ENCODE measurements at places on chromosomes 11 and 22.

DNA sequence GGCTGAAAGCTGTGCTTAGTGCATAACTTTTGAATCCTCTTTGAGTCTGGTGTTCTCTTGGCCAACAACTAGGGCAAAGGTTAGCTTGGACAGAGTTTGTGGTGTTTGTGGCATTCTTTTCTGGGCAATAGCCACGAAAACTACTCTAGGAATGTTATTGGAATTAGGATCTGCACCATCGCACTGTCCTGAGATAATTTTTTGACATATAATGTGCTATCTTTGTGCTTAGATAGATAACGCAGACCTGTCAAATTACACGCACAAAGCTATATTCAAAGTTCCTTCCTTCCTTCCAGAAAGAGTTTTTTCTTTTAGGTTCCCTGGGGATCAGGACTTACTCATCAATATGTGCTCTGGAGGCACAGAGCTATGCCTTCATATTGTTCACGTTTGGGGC is 166.8 kb upstream of the MTMR2 start:
- no peak for DNase-seq

DNA sequence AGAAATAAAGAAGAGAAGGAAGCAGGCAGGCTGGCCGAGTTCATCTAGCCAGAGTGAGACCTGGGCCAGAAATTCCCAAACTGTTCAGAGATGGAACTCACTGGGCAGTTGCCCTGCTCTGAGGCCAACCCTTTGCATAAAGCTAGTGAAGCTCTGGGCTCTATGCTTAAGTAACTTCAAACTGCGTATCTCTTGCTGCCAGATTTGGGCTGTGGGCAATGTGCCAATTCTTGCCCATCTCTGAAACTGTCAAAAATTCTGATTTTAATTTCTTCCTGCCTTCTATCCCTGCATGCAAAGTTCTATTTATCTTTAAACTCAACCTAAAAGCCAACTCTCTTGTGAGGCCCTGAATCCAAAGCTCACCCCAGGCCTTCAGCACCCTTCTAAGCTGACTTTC is 36.2 kb upstream of the HEPHL1 start:
- no peak for DNase-seq

DNA sequence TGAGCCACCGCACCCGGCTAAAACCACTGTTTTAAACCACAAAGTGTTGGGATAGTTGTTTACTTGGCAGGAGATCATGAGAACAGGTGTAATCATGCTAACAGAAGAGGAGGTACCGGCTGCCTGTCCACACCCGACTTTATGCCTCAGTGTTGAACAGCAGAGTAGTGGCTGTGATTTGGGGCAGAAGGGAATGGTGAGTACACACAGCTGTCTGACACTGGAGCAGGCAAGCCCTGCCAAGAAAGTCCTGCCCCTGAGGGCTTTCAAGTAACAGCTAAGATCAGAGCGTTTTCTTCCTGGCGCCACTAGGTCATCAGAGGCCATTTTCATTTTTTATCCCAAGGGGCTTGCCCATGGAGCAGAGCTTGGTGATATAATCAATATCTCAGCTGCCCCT is 8.1 kb downstream of the CDKN1C start:
- DNase-seq, result no peak

DNA sequence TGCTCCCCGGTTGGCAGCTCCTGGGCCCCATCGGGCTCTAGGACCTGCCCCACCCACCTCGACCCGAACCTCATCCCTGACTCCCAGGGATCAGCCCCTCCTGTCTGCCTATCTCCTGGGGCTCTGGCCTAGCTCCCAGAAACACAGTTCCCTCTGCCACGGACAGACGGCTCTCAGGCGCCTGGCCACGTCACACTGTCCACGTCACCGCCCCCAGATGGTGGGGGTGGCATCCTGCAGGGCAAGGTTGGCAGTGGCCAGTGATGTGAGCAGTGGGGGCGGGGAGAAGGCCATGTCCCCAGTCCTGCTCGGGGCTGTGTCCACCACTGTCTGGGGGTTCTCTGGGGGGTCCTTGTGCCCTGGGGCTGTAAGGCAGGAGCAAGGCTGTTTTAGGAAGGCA is 29.2 kb downstream of the SYT7 start:
- peak; percentile 82 for DNase-seq

- no peak for DNase-seq
Observed at GRCh38 chr11:5266609-5267008, 3.1 kb downstream of the HBE1 start.

DNA sequence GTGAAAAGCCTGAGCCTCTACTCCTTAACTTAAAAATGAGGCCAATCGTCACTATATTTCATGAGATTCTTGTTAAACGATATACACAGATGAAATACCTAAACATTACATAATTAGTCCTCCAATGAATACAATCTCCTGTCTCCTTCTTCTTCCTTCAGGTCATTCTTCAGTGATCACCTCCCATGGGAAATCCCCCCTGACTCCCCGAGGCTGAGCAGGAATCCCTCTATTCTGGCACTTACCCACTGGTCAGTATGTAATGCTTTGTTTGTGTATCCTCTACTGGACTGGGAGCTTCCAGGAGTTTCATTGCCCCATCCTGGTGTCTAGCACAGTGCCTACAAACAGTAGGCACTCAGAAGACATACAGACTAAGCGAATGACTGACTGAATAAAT is 52.3 kb downstream of the RAB38 start:
- no peak for DNase-seq

DNA sequence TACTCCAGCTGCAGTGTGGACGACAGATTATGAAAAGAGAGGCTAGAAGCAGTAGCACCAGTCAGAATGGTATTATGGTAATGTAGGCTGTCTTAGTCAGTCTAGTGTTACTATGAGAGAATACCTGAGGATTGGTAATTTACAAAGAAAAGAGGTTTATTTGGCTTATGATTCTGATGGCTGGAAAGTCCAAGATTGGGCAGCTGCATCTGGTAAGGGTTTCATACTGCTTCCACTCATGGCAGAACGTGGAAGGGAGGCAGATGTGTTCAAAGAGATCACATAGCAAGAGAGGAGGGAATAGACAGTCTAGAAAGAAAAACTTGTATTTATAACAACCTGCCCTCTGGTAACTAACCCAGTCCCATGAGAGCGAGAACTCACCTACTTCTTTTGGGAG is 77.3 kb upstream of the NAV2 start:
- DNase-seq, result no peak

DNA sequence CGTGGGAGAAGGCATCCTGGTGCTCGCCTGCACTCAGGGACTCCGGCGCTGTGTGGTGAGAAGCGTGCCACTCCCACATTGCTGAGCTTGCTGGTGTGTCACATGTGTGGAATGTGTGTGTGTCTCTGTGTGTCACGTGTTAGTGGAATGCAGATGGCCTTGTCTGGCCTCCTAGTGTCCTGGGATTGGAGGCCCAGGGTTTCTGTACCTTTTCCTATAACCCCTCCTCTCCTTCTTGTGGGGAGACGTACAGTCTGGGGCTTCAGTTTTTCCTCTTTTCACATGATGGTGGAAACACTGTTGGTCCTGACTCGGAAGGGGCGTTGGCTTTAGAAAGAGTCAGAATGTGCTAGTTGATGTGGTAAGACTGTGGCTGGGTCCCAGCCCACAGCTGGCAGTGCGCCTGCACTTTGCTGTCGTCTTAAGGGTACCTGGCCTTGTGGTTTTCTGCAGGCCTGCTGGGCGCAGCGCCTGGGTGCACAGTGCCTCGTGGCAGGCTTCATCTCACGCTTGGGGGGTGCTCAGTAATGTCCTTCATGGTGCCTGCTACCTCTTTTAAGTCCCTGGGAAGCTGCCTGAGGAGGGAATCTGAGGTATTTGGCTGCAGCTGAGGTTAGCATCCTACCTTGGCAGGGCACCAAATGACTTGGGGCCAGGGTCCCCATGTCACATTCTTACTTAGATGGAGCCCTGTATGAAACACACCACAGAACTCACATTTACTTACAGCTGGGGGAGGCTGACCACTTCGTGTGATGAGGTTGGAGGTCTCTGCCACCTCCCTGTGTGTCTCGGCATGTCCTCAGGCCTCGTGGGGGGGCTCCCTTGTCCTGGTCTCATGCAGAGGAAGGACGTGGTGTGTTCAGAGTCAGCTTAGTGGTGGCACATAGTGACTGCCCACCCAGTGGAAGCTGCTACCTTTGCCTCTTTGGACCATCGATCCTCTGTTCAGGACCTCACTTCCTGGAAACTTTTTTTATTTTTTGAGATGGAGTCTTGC is 61.9 kb downstream of the MED15 start:
- peak; percentile 81 for DNase-seq

GRCh38 chr11:47302853-47303252 is 32.9 kb downstream of the MADD start:
- DNase-seq, result no peak

Data from Right ventricle myocardium inferior (tissue), 1 donor.